ENCODE measurements at places on chromosomes 4 and X.

GRCh38 chr4:163447481-163447880 is 26.1 kb downstream of the TKTL2 start:
- no peak for DNase-seq

- no peak for DNase-seq
Measured at GRCh38 chrX:3697220-3697684, 16.2 kb downstream of the PRKX start.

- no peak for DNase-seq
Measured at GRCh38 chr4:142222127-142222526, 585.7 kb downstream of the IL15 start.

GRCh38 chr4:25346913-25347312 is 30.1 kb upstream of the ANAPC4 start:
- no peak for DNase-seq

DNA sequence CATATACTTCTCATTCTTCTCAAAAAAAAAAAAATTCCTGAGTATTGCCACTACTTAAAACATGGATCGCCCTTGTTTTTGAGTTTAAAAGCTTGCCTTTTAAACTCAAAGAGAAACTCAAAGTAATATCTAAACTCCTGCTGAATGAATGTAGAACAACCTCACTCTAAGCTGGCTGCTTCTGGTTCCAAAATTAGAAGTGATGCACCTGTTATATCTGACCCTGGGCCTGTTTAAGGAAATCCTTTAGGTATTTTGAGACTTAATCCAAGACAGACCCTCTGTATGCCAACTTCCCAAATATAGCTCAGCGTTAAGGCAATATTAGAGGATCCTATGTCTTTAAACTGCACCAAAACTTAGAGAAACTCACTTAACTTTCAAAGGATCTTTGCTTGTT is 1.8 kb upstream of the OTUD4 start:
- no peak for DNase-seq

GRCh38 chr4:86247320-86247719 is 112.5 kb downstream of the MAPK10 start:
- DNase-seq = no peak

DNA sequence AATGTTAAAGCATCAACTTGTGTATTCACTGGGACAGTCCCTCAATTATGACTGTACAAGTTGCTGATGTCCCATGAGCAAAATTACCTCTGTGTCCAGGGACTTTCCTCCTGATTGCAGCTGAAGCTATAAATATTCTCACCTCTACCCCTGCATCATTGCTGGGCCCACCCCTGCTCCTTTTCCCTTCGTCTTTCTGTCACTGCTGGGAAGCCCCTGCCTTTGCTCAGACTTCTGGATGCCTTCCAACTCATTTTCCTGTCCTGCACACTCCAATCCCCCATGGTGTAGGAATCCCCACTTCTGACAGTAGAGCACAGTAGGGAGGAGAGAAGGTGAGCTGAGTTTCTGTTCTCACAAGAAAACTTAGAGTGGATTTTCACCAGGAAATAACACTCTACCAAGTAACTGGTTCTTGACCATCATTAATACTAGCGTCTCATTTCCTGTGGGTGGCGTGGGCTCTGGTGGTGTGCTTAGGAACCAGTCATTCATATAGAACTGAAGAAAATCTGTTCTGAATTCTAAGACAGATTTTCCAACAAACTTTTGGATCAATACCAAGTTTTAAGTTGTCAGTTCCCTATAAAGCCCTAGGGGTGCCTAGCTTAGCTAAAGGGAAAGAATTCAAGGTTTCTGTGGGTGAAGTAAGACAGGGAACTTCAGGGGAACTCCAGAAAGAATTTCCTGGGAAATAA is 136.2 kb upstream of the MED14 start:
- no peak for DNase-seq

DNA sequence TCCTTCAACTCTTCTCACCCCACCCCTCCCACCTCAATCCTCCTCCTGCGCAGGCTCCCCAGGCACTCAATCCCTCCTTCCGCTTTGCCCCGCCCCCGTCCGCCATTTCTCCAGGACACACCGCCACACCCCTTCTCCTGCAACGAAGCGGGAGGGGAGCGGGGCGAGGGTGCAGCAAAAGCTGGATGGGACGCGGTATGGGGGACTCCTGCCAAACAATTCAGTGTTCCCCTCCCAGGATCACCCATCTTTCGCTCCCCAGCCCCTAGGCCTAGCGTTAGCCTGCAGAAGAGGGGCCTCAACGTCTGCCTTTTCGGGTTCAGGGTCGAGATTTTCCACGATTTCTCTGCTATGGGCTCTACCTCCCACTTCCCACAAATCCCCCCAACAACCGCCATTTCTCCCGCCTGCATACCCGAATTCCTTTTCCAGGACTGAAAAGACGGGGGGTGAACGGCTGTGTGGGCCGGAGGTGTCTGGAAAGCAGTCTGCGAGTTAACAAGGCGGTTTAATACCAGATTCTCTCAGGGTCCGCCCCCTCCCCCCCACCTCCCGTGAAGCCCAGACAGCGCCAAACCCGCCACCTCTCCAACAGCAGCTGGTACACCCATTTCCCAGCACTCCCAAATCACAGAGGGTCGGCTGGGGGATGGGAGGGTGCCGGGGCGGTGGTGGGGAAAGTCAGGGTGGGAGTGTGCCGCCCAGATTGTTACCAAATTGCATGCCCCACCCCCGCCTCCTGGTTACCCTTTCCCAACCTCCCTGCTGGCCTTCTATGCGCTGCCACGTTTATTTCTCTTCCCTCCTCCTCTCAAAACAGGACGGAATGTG is 774 bp downstream of the ARMCX2 start:
- DNase-seq = no peak

DNA sequence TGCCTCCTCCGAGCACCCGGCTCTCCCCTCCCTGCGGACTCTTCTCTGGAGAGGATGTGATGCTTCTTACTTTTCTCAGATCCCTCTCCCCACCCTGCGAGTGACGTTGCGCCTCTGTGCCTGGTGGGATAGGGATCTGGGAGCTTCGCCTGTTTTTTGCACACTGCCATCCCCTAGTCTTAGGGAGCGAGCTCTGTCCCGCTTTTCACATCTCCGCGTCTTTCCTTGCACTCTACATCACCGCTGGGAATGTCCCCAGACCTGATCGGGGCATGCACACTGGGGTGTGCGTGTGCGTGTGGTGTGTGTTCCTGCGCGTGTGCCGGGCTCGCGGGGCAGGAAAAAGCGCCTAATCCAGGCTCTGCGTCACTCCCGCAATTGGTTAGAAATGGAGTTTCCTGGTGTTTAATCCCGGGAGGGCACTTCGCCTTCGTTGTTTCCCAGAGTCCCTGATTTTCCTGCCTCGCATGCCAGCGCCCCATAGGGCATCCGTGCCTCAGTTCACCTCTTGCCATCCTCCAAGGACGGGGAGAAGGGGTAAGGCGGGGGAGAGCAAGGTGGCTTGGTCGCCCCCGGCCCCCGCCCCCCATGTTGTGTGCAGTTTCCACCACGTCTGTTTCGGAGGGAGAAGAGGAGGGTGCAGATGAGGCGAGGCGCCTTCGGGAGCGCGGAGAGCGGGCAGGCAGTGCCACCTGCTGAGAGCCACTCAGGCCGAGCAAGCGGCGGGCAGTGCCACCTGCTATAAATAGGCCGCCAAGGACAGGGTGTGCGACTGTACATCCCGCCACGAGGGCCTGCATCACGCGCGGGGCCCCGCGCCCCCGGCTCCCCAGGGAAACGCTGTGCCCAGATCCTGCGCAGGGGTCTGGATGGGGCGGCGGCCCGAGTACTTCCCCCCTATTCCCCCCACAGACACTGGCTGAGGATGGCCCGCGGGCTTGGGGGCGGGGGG is 759 bp upstream of the TBC1D1 start:
- peak; percentile 58 for DNase-seq

GRCh38 chr4:166003811-166004210 is 130.8 kb downstream of the TLL1 start:
- DNase-seq = no peak

GRCh38 chr4:82462415-82462831 is 32.0 kb downstream of the ENOPH1 start:
- peak; percentile 95 for DNase-seq

- no peak for DNase-seq
Measured at GRCh38 chrX:81229229-81229628, 27.3 kb downstream of the SH3BGRL start.

GRCh38 chr4:113209153-113209552 is 159.7 kb downstream of the ANK2 start:
- no peak for DNase-seq

- no peak for DNase-seq
Measured at GRCh38 chr4:98754736-98755135, 96.3 kb upstream of the TSPAN5 start.

GRCh38 chr4:175071123-175071522 is 153.0 kb downstream of the ADAM29 start:
- DNase-seq = no peak

GRCh38 chrX:38154340-38154739 is 66.3 kb downstream of the SRPX start:
- DNase-seq = no peak

GRCh38 chrX:153499341-153499740 is 4.6 kb downstream of the BGN start:
- no peak for DNase-seq

- DNase-seq = no peak
Measured at GRCh38 chrX:48927736-48928382, 9.0 kb upstream of the PIM2 start.

DNA sequence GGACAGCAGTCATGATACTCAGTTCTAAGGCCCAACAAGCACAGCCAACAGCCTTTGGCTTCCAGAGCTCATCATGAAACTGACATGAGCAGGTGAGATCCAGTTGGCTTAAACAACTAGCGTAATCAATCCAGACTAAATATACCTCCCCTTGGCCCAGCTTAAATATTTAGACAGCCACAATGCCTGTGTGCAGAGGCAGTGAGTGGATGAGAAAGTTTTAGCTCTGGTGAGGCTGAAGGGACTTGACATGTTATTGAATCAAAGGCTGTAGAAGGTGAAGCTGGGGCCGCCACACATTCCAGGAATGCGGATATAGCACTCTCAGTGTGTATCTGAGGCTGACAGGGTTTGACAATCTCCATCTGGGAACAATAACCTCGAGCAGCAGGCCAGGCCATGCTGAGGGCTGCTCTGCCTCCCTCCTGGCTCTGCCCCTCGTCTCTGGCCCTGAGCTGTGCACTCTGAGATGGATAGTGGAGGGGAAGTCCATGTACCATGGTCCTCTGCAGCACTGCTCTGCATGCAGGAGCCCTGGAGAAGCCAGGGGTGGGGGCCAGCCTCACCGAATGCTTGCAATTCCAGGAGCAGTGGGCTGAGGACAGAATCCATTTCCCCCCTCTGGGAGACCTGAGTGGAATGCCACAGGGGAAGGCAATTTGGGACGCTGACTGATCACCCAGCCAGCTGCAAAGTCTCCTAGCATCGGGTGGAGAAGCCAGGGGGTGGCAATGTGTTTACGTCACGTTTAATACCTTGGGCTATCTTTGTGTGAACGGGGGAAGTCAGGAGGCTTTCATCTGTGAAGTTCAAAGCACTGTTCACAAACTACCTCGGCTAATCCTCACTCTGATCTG is 37.3 kb upstream of the RASL11B start:
- DNase-seq = no peak

DNA sequence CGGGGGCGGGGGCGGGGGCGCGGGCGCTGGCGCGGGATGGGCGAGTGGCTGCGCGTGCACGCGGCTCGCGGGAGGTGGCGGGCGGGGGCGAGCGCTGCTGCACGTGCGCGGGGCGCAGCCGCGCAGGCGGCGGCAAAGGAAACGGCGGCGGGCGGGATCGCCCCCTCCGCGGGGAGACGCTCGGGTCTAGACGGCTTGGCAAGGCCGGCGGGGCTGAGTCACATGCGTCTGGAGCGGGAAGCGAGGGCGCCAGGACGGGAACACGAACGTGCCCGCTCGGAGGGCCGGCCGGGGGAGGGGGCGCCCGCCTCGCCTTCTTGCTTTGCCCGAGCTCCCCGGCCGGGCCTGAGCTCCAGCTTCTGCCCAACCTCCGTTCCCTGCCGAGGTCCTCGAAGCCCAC is 4.3 kb upstream of the HAUS7 start:
- no peak for DNase-seq

DNA sequence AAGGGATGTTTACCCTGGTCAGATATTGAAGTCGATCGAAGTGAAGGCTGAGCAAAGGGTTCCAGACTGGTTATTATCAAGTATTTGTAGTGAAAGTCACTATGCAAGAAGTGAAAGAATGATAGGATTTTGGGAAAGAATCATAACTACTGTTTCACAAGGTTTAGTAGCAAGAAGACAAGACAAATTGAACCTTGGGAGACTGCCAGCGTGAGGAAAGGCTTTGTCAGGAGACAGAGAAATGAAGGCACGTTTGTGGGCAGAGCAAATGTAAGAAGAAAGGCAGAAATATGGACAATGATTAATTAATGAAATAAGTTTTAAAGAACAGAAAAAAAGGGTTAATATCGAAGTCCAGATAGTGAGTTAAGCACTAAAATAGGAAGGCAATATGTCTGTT is 456.8 kb downstream of the TRIML1 start:
- no peak for DNase-seq

- no peak for DNase-seq
Measured at GRCh38 chr4:48258845-48259397, 10.7 kb downstream of the TEC start.

DNA sequence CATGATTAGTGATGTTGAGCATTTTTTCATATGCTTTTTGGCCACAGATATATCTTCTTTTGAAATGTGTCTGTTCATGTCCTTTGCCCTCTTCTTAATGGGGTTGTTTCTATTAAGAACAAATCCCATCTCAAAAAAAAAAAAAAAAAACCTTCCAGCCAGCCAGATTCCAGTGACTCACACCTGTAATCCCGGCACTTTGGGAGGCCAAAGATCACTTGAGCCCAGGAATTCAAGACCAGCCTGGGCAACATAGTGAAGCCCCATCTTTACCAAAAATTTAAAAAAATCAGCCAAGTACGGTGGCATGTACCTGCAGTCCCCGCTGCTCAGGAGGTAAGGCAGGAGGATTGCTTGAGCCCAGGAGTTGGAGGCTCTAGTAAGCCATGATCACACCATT is 5.1 kb downstream of the RAB33B start:
- DNase-seq = peak; percentile 30

- no peak for DNase-seq
Measured at GRCh38 chrX:120136128-120136527, 20.4 kb upstream of the RHOXF1 start.

DNA sequence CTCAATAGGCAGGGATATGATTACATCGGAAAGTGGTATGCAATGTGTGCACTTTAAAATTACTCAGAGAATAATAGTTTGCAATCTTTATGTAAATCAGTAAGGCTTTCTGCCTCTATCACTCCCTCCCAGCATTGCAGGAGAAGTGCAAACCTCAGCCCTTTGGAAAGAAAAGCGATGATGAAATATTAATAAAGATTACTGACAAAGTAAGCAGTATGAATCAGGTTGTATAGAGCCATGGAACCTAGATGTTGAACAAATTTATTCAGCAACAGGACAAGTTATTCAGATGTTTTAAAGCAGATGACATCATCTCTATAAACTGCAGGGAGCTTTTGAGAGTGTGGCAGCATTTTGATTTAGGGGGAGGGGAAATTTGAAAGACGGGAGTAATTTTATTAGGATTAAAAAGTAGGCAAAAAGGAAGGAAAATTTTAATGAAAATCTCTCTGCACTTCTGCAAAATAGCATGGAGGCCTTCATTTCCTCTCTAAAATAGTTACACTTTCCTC is 631.7 kb upstream of the GRIA3 start:
- DNase-seq = no peak

- DNase-seq = no peak
Measured at GRCh38 chr4:125582302-125582701, 267.5 kb downstream of the FAT4 start.

- no peak for DNase-seq
Measured at GRCh38 chr4:13159041-13159620, 325.0 kb downstream of the RAB28 start.

Measured in H1 (cell line).